Non-pigmented ciliary epithelial cell (primary cell): ENCODE measurements at places on chromosomes 5 and 9.

GRCh38 chr9:91308191-91308590, 53.5 kb downstream of the AUH start:
- DNase-seq, result no peak

GRCh38 chr5:1660511-1660910, 136.8 kb upstream of the LPCAT1 start:
- no peak for DNase-seq

- DNase-seq, result no peak
These were observed 17.0 kb downstream of the OR13J1 start for GRCh38 chr9:35852876-35853865.

GRCh38 chr5:53017383-53017782, 28.2 kb downstream of the ITGA2 start:
- DNase-seq, result no peak

DNA sequence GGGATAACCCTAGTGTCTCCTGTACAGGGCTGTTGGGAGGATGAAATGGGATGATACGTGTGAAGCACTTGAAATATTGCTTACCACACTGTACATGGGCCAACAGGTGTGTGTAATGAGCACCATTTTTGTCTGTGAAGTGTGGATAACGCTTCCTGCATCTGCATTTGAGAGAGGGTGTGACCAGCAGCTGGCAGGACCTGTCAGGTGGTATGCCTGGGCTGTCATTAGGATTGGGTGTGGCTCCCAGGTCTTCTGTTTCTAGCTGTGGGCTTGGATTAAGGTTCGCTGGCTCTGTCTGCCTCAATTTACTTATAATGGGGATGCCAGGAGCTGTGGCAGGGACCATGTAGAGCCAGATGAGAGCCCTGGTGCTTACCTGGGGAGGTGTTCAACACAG, 74.4 kb downstream of the PRRT1B start:
- DNase-seq, result no peak

DNA sequence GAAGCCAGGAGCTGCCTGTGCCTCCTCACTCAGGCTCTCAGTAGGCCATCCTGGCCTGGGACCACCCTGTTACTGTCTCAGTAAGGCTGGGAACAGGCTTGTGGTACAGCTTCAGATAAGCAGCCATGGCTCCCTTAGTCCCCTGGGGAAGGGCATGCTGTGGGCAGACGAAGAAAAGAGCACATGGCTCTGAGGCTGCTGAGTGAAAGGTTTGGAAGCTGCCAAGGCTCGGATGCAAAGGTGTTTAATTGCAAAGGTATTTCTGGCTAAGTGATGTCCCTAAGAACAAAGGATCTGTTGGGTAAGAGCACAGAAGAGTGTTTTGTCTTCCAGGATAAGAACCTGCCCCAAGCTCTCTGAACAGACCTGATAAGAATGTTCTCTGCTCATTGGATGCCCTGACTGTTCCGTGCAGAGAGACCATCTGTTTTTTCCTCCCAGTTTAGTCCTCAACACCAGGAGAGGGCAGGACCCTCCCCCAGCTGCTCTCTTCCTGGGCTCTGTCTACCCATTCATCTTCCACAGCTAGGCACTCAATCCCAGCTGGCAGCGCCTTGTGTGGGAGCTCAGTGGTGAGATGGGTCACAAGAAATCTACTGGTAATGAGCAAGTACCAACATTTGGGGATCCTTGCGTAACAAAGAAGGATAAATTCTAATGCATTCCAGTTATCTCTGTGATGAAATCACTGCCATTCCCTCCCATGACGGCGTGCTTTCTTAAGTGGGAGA, 17.7 kb downstream of the ANGPTL2 start:
- DNase-seq, result no peak

GRCh38 chr9:5718296-5719032, 89.6 kb downstream of the RIC1 start:
- DNase-seq, result no peak

- no peak for DNase-seq
These were observed 22.8 kb downstream of the PAEP start for GRCh38 chr9:135584371-135584770.

GRCh38 chr5:122599000-122599399, 175.9 kb upstream of the SNX2 start:
- no peak for DNase-seq

GRCh38 chr9:95465115-95465514, 51.7 kb downstream of the PTCH1 start:
- DNase-seq, result no peak

GRCh38 chr9:108838017-108838416, 17.8 kb downstream of the ACTL7B start:
- no peak for DNase-seq

GRCh38 chr5:107425541-107426031, 245.2 kb downstream of the EFNA5 start:
- DNase-seq, result peak; percentile 86

DNA sequence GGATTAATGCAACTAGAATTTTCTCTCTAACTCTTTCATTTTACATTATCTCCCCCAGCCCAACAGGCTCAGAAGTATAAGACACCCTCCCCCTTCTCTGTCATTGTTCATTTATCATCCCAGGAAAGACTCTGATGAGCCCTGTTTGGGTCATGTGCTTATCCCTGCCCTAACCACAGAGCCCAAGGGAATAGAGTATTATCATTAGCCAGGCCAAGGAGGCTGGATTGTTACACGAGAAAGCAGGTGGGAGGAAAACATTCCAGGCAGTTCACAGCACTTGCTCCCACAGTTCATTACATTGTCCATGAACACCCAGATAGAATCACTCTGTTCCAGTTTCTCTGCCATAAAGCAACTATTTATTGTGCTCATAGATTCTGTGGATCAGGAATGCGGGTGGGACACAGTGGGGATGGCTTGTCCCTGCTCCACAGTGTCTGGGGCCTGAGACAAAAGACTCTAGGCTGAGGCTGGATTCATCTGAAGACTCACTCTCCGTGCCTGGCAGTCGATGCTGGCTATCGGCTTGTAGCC, 59.5 kb upstream of the TMEM215 start:
- DNase-seq, result no peak

DNA sequence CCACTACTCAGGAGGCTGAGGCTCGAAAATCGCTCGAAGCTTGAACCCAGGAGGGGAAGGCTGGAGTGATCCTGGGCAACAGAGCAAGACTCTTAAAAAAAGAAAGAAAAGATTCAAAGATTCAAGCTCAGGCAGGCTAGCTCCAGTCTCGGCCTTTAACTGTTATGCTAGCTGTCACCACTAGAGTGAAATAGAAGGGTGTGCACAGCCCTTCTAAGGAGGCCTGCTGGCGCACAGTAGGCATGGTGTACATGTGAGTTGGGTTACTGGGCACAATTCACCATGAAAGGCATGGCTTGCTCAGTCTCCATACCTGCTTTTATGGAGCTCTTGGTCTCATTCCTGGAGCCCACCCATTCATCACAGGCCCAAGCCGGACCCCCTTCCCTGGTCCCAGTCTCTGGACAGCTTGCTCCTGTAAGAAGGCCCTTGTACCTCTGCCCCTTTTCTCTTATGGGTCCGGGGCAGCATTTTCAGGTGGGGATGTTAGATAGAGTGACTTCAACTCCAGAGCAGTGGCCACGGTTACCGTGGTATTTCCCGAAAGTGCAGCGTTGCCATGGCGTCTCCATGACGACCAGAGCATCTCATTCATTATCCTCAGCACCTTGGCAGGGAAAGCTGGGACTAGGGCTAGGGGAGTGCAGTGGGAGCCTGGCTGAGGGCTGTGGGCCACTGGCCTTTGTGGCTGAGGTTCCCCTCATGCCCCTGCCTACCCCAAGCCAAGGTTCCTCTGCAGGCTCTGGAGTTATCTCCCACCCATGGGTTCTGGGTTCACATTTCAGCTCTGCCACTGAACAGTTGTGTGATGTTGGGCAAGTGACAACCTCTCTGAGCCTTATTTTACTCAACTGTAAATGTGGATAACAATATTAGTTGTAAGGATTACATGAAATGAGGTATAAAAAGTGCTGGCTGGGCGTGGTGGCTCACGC, 5.7 kb downstream of the NDST1 start:
- DNase-seq, result no peak

DNA sequence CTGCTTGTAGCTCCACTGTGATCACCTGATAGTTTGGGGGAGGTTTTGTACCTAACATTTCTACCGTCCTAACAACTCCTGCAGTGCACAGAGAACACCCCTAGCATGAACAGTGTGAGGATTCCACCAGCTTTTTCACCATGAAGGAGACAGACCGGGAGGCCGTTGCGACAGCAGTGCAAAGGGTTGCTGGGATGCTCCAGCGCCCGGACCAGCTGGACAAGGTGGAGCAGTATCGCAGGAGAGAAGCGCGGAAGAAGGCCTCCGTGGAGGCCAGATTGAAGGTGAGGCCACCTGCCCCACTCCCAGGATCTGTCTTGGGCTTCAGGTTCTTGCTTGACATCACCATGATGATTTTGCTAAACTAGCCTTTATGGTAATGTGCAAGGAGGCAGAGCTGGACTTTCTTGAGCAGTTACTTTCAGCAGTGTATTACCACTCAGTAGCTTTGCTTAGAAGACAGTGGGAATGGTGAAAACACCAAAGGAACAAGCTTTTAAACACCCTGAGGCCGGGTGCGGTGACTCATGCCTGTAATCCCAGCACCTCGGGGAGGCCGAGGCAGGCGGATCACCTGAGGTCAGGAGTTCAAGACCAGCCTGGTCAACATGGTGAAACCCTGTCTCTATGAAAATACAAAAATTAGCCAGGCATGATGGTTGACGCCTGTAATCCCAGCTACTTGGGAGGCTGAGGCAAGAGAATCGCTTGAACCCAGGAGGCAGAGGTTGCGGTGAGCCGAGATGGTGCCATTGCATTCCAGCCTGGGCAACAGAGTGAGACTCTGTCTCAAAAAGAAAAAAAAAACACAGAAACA, 3.3 kb downstream of the EXOC3 start:
- DNase-seq, result no peak

DNA sequence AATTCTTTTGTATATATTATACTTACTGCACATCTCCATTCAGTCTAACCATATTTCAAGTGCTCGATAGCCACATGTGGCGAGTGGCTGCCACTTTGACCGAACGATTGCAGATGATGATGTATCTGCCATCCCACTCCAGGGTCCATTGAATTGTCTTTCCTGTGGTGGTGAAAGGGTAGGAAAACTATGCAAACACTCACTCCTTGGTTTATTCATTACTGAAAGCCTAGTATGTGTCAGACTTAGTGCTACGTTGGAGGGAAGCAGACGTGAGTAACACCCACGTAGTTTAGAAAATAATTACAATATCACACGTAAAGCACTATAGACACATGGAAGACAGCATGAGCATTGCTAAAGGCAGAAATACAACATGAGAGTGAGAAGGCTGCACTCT, 353.7 kb downstream of the CSNK1G3 start:
- no peak for DNase-seq

- no peak for DNase-seq
These were observed 132.6 kb downstream of the SPOCK1 start for GRCh38 chr5:137366526-137366925.

- DNase-seq, result no peak
These were observed 46.2 kb upstream of the PRRC1 start for GRCh38 chr5:127471211-127471610.

GRCh38 chr5:141902015-141902814, 21.5 kb upstream of the DELE1 start:
- DNase-seq, result no peak

DNA sequence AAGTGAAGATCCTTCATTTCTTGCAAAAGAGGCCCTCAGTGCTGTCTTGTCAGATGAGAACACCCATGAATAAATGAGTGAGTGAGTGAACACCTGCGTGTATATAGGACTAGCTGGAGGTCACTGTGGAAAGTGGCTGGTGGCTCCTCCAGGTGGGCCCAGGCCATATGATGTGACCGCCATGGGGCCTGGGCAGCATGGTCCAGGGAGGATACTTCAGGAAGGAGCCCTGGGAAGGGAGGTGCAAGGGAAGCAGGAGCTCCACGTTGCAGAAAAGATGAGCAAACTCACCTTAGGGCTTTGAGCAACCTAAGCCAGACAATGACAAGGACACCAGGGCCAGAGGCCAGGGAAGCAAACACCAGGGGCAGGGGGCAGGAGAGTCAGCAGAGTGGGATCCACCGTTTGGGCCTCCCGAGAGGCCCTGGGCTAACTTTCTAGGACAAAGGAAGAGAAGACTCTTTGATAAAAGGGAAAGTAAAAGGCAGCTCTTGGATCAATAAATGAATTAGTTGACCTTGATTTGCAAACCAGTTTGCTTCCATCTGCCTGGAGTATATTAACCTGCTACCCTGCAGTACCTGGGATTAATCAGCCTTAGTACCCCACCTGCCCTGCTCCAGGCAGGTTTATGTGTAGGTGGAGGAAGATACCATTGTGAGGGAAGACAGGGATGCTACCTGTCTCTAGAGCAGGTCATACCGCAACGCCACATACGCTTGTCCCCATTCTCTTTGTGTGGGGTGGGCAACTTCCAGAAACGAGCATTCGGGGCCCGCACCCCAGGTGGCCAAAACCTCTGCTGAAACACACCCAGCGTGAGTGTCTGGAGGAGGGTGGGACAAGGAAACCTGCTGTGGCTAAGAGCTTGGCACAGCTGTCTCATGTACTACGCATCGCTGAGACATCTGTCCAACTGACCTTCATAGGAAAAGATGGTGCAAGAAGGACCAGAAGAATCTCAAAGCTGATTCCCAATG, 51.4 kb upstream of the OLFM1 start:
- DNase-seq, result no peak

GRCh38 chr5:127650022-127650421, 1.1 kb downstream of the CTXN3 start:
- DNase-seq, result no peak

GRCh38 chr9:107260437-107261081, 22.5 kb upstream of the RAD23B start:
- no peak for DNase-seq

- no peak for DNase-seq
These were observed 120.6 kb downstream of the DAB2IP start for GRCh38 chr9:121771851-121772599.

- no peak for DNase-seq
These were observed 185.5 kb downstream of the RGS3 start for GRCh38 chr9:113649054-113649453.

- peak; percentile 84 for DNase-seq
These were observed 121.1 kb upstream of the IL12B start for GRCh38 chr5:159451197-159452052.

- no peak for DNase-seq
These were observed 115.9 kb upstream of the DAPK1 start for GRCh38 chr9:87381746-87382145.

GRCh38 chr5:82796643-82797416, 280.4 kb downstream of the TMEM167A start:
- no peak for DNase-seq

DNA sequence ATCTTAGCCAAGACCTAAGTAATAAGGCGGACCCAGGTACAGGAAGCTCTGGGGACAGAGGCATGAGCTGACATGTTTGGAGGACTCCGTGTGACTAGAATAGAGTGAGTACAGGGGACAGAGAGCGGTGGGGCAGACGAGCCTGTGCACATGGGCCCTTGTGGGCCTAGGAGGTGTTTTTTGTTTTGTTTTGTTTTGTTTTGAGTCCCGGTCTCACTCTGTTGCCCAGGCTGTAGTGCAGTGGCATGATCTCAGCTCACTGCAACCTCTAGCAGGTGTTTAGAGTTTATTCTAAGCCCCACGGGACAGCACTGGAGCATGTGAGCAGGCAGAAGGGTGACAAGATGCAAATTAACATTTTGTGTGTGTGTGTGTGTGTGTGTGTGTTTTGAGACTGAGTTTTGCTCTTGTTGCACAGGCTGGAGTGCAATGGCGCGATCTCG, 3.1 kb upstream of the EEIG1 start:
- no peak for DNase-seq

GRCh38 chr9:134548618-134549017, 93.0 kb upstream of the COL5A1 start:
- no peak for DNase-seq
